ENCODE measurements at places on chromosomes 16 and 17. TPM values are rescaled to one million over a fixed set of nuclear protein-coding genes. Genes with fewer than 3 reads are reported as not detected.

DNA sequence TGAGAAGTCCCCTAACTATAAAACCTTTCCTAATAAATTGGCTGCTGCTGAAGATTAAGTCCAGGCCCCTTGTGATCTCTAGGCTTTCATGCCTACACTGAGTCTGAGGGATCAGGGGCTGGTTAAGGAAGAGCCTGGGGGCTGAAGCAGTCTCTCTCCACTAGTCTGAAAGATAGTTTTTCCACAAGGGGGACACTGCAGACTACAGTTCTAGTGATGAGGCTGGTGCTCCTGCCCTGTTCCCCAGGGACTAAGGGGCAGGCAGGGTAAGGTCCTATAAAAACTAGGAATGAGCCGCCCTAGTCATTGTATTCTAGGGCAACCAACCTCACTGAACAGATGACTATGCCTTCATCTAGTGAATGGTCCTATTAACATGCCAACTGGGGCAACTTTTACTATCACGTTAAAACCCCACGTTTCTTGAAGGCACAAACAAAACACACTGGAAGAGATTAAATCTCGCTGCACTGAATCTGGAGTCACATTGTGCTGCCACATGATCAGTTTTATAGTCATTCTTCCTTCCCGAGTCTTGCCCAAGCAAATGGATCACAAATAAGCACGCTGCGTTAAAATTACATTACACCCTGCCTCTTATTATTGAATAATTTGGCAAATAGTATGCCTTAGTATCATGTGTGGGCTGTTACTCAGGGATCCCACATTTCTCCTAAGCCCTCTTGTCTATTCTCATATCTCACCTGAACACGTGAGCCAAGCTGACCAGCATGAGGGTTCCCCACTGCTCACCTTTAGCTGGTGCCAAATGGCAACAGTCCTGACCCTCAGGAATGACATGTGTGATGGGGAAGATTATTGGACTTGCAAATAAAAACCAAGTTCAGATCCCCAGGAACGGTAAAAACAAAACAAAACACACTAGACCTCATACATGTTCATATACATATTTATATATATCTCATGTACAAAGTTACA, 95.4 kb upstream of the TOB1 start:
- DNase-seq, result no peak

- peak; percentile 45 for DNase-seq
These were observed 6.1 kb downstream of the ABCC3 start for GRCh38 chr17:50640686-50641351.

Gene RNPS1
- total RNA-seq, result 72.7 TPM

Gene METTL22
- total RNA-seq, result 53.2 TPM

DNA sequence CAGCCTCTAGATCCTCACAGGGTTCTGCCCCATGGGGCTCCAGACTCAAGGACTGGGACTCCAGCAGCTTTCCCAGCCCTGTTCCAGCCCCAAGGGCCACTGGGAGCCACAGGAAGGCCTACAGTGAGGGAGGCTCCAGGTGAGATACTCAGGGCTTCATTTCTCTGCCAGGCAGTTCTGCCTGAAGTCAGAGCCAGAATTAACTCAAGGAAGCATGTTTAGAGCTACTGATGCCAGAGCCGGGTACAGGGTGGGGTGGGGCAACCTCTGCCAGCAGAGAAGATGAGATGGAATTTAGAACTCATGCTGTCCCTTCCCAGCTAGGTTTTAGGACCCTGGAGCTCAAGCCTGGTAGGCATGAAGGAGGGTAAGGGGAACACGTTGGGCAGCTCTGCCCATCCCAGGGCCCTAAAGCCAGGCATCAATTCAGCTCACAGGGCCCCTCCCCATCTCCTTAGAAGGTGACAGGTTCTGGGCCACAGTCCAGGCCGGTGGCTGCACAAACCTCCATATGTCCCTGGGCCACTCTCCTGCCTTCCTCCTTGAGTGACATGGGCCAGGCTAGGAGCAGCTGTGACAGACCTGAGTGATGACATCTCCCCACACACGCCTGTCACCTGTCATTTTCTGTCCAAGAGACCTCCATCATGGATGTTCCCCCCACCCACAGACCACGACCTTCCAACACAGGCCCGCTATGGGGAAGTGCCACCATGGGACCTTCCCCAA, 24.5 kb upstream of the SPPL2C start:
- DNase-seq, result no peak

Gene CBX1
- 27.2 TPM for total RNA-seq

DNA sequence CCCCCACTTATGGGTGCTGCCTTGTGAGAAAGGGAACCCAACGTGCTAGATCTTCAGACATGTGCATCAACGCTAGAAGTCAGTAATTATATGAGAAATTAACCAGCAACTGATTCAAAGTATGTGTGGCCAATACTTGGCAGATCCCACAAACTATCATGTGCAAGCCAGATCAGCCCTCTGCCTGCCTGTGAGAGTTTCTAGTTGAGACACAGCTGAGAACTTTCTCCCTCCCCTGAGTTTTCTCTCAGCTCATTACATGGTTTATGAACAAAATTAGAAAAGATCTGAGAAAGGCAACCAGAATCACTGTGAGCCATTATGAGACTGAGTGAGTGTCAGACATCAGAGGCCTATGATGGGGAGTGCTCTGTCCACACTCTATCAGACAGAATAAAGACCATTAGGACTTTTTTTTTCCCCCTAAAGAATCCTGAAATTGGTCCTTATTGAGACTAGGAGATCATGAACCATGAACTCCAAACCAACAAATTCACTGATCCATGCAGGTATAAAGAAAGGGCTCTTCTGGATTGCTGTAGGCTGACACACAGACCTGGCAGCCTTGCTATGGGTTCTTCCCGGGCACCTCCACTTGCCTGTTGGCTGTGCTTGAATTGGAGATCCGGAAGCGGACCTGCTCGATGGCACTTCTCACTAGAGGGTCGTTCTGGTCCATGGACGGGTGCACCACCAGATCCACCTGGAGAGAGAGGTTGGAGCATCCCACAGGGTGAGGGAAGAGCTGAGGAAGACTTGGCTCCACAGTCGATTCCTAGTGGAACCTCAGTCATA, 51.5 kb downstream of the GTF3C1 start:
- DNase-seq, result no peak

Gene SLC35G6
- not detected for total RNA-seq

Gene HSD17B1
- total RNA-seq, result 0.55 TPM

Gene CLCN7
- 69.1 TPM for total RNA-seq

Gene EMP2
- total RNA-seq, result 24.5 TPM

DNA sequence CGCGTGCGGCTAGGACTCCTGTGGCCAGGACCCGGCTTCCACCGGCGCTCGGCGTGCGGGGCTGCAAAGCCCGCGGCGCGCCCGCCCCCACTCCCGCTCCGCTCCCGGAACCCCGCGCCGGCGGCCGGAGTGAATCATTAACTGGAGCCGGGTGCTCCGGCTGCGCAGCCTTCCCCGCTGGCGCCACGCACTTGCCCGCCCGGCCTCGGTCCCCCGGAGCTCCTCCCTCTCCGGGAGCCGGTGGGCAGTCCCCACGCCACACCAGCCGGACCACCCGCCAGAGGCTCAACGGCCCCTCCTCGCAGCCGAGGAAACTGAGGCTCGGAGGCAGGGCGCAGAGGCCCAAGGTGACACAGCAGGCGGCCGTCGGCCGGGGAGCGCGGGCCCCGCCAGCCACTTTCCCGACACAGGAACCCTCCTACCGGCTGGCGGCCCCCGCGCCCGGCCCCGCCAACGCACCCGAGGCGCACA, 580 bp downstream of the BCAR1 start:
- DNase-seq, result peak; percentile 91

- peak; percentile 13 for DNase-seq
These were observed 176.5 kb downstream of the SEC14L1 start for GRCh38 chr17:77317091-77317750.

Gene TSPAN10
- total RNA-seq, result not detected

Gene ZP2
- total RNA-seq, result not detected

- DNase-seq, result peak; percentile 64
These were observed 1.0 kb upstream of the ATP2C2 start for GRCh38 chr16:84367297-84367680.

Measured in stomach (tissue), 19 donors.